CD8-positive, alpha-beta memory T cell (primary cell): ENCODE measurements at places on chromosomes 2 and 18.

- no peak for DNase-seq
Measured at GRCh38 chr2:99618579-99619097, 128.8 kb upstream of the REV1 start.

GRCh38 chr2:139271149-139271548, 491.0 kb upstream of the NXPH2 start:
- DNase-seq: no peak

GRCh38 chr2:195687320-195688086, 30.5 kb downstream of the SLC39A10 start:
- no peak for DNase-seq

GRCh38 chr18:65358306-65358705, 392.5 kb upstream of the CDH7 start:
- no peak for DNase-seq

- no peak for DNase-seq
Measured at GRCh38 chr18:75456199-75456631, 28.7 kb upstream of the SMIM21 start.

GRCh38 chr2:70199320-70199864, 8.6 kb upstream of the C2orf42 start:
- DNase-seq: no peak

- peak; percentile 20 for DNase-seq
Measured at GRCh38 chr2:29923110-29923721, 1.8 kb upstream of the ALK start.

GRCh38 chr2:168713325-168713724, 89.1 kb upstream of the NOSTRIN start:
- DNase-seq: no peak

GRCh38 chr2:63590626-63591408, 2.1 kb downstream of the MDH1 start:
- DNase-seq: no peak

- no peak for DNase-seq
Measured at GRCh38 chr2:216715402-216715974, 20.1 kb upstream of the IGFBP5 start.

GRCh38 chr2:96530144-96530430, 6.5 kb upstream of the ARID5A start:
- DNase-seq: no peak

DNA sequence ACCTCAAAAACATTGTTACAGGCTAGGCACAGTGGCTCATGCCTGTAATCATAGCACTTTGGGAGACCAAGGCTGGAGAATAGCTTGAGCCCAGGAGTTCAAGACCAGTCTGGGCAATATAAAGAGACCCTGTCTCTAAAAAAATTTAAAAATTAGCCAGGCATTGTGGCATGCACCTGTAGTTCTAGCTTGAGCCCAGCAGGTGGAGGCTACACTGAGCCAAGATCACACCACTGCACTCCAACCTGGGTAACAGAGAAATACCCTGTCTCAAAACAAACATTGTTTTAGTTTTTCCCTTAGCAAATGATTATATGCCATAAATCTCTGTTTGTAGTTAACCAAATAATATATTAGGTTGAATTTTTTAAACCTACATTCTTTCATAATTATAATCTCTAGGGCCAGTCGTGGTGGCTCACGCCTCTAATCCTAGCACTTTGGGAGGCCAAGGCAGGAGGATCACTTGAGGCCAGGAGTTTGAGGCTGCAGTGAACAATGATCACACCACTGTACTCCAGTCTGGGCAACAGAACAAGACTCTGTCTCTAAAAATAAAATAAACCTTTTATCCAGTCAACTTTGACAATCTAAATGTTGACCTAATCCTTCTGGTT, 13.3 kb upstream of the CYP20A1 start:
- peak; percentile 29 for DNase-seq

DNA sequence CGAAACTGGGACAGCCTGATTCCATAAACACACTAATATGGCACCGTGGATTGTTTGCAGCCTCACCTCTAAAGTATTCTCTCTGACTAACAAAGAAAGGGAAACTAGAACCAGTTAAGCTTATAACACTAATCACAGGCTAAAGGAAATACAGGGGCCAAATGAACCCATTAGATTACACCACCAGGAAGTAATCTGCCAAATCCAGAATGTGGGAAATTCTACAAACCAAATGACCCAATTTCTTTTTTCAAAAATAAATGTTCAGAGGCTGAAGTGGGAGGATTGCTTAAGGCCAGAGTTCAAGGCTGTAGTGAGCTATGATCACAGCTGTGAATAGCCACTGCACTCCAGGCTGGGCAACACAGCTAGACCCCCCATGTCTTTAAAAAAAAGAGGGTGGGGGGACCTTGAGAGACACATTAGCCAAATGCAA, 1.5 kb upstream of the MPPE1 start:
- no peak for DNase-seq

DNA sequence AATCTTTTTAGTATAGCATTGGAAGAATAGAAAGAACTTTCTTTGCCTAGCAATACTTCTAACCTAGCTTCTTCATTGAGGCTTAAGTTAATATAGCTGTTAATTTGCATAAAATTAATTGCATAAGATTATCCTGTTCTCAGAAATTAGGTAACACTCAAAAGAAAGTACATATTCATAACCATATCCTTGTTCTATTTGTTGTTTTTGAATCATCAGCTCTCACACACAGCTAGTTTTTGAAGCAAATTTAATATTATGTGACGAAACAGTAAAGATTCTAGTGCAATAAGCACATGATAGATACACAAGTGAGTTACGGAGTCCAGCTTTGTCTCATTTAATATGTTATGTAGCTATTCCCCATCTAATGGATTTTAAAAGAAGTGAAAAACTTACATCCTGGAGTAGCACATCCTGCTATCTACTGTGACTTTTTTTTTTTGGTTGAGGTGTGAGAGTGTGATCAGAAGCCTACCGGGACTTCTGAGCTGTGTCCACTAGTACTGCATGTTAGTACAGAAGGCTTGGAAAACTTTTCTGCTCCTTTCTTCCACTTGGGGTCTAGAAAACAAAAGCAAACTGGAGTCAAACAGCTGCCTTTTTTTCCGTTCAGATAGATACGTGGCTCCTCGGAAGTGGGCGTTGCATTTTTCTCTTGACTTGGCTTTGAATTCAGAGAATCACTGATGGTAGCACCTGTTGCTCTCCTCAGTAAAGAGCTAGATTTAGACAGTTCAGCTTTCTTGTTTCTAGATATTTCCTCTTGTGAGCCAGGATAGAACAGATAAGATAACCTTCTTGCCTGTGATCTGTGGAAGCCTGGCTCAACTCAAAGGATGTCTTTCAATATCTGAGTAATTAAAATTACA, 27.2 kb downstream of the KDM3A start:
- no peak for DNase-seq

- DNase-seq: no peak
Measured at GRCh38 chr18:37514953-37515352, 50.6 kb downstream of the CELF4 start.
